Glomerular endothelial cell (primary cell): ENCODE measurements at places on chromosomes 16 and 17.

- DNase-seq = no peak
Observed at GRCh38 chr17:44688675-44689476, 700 bp downstream of the CCDC43 start.

GRCh38 chr17:58331815-58332777 lies 3.5 kb upstream of the TSPOAP1 start:
- DNase-seq = no peak

GRCh38 chr17:50122945-50123344 lies 7.0 kb downstream of the SAMD14 start:
- DNase-seq = no peak

- no peak for DNase-seq
Observed at GRCh38 chr17:62690168-62690897, 62.9 kb downstream of the MRC2 start.

GRCh38 chr17:8121681-8122421 lies 2.1 kb downstream of the HES7 start:
- DNase-seq = no peak
